Stimulated activated CD8-positive, alpha-beta memory T cell treated with anti-CD3 and anti-CD28 coated beads, Interleukin-4, amount 100 ng/mL, for 48 hours (primary cell): ENCODE measurements at places on chromosomes 6 and 20.

DNA sequence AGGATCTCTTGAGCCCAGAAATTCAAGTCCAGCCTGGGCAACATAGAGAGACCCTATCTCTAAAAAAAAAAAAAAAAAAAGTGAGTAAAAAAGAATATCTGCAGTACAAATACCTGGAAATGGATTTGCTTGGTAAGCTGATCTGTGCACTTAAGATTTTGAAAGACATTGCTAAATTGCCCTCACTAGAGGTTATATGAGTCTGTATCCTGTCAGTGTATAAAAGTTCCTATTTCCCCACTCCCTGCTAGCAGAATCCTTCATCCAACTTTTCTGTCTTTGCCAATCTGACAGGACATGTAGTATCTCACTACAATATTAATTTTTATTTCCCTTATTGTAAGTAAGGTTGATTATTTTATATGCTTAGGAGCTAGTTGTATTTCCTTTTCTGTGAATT, 36.1 kb downstream of the BICRAL start:
- no peak for DNase-seq

- DNase-seq: no peak
These were observed 20.4 kb upstream of the LAMA4 start for GRCh38 chr6:112274774-112275173.

DNA sequence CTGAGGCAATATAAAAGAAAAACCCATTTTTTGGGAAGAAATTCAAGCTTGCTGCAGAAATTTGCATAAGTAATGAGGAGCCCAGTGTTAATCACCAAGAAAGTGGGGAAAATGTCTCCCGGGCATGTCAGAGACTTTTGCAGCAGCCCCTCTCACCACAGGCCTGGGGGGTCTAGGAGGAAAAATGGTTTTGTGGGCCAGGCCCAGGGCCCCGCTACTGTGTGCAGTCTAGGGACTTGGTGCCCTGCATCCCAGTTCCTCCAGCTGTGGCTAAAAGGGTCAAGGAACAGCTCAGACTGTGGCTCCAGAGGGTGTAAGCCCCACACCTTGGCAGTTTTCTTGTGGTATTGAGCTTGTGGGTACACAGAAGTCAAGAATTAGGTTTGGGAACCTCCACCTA, 209.7 kb downstream of the HDGFL1 start:
- no peak for DNase-seq

- DNase-seq: no peak
These were observed 344.8 kb downstream of the THBS2 start for GRCh38 chr6:168908887-168909286.

GRCh38 chr6:45986746-45987274, 28.9 kb downstream of the CLIC5 start:
- no peak for DNase-seq

GRCh38 chr6:36631326-36632011, 37.3 kb downstream of the SRSF3 start:
- DNase-seq: no peak

GRCh38 chr6:81455641-81456040, 296.8 kb downstream of the TENT5A start:
- no peak for DNase-seq

- no peak for DNase-seq
These were observed 24.6 kb upstream of the TNFRSF21 start for GRCh38 chr6:47334334-47334733.

DNA sequence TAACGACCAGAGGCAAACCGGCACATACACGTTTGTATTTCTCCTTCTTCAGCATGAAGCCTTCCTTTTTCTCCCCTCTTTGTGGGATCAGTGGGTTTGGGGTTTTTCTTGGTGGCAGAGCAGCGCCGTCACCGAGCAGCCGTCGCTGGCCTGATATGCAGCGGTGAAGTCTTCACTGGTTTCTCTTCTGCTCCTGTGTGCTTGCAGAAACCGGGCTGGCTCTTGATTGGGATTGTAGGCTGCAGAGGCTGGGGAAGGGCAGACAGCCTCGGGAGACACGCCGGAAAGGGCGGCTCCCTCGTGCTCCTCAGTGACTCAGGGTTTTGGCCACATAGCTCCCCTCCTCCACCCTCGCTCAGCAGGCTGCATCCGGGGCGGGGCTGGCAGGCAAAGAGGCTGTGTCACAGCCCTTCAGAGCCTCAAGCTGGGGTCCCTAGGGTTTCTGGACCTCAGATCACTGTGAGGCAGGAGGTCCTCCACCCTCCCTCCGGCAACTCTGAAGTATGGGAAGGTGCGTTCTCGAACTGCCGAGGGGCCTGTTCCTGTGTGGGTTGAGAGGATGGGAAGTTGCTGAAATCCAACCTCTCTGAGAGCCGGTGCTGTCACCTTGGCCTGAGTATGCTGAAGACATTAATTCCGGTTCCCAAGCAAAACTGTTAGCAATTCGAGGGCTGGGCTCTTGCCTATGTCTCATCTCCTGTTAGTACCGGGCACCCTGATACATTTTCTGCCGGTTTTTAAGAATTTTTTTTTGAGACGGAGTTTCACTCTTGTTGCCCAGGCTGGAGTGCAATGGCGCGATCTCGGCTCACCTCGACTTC, 24.2 kb downstream of the NQO2 start:
- DNase-seq: peak; percentile 94

DNA sequence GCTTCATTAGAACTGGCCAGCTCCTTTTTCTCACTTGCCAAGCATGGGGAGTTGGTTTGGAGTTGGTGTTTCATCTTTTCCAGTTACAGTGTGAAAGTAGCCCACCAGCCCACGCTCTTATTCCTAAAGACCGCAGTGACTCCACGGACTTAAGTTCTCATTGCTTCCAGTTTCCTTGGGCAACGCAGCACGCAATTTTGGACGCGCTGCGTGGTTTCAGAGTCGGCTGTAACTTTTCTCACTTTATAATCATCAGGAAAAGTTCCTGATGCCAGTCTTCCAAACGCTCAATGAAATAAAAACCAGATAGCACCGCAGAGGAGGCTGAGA, 381 bp upstream of the PEX7 start:
- DNase-seq: peak; percentile 48
